Vagina (tissue), 2 donors: ENCODE measurements at places on chromosomes 2 and 18.
A peak's percentile ranks its signal among the peaks of the same experiment; 100 is the strongest.

DNA sequence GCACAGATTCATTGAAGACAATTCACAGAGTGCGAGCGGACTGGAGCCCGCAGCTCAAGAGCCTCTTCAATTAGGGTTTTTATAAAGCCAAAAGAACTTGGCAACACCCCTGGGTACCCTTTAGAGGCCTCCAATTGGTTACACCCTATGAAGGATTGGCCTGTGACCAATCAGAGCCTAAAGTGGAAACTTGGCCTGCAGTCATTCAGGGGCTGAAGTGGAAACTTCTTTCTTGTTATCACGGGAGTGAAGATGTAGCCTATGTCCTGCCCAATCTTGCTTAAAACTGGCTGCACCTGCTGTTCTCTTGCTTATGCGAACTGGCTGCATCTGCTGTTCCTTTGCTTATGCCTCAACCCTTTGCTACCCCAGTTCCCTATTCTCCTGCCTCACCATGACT, 1.8 kb upstream of the HJURP start:
- no peak for DNase-seq

GRCh38 chr18:59900222-59901128, 679 bp downstream of the PMAIP1 start:
- no peak for DNase-seq

DNA sequence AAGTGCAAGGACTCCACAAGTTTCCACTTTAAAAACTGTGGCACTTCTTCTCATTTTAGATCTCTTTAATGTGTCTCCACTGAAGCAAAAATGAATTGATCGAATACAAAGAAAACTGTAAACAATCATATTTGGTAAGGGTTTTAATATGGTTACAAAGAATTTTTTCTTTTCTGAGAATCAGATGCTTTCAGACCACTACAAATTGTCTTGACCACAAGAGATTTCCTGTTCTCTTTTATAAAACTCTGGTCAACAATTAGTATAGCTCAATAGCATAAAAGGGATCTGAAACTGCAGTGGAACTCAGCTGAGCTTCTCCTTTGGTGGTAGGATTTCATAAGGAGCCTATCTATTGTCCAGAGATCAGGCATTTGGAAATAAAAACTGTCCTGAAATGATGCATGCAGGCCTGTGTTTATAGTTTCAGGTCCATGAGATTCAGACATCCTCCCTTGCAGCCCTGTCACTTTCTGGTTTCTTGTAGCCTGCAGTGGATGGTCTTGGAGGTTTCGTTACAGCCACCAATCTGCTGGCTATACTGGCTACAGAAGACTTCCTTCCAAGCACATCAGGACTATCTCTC, 120.0 kb downstream of the DOCK10 start:
- no peak for DNase-seq

- peak; percentile 31 for DNase-seq
Measured at GRCh38 chr2:12737297-12737696, 20.6 kb downstream of the TRIB2 start.

DNA sequence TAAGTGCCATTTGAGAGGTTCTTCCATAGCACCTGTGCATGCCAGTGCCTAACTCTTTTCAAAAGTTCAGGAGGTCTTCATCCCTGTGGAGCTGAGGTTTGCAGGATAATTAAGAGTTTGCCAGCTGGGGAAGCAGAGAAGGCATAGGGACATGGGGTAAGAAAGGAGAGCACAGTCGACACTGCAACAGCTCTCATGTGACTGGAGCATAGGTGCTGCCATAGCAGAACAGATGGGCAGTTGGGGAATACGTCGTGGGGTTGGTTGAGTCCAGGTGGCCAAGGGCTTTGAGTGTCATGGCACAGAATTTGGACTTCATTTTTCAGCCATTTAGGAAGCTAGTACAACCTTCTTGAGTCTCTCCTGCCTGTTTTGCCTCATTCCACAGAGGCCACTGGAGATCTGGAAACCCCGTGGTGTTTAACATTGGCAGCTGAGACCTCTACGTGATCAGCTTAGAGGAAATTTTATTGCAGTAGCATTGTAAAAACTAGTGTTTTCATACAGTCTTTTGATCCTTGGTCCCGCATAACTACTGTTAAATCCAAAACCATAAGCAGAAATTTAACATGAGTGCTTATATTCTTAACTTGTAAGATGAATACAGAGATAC, 65.1 kb downstream of the CRIM1 start:
- no peak for DNase-seq

DNA sequence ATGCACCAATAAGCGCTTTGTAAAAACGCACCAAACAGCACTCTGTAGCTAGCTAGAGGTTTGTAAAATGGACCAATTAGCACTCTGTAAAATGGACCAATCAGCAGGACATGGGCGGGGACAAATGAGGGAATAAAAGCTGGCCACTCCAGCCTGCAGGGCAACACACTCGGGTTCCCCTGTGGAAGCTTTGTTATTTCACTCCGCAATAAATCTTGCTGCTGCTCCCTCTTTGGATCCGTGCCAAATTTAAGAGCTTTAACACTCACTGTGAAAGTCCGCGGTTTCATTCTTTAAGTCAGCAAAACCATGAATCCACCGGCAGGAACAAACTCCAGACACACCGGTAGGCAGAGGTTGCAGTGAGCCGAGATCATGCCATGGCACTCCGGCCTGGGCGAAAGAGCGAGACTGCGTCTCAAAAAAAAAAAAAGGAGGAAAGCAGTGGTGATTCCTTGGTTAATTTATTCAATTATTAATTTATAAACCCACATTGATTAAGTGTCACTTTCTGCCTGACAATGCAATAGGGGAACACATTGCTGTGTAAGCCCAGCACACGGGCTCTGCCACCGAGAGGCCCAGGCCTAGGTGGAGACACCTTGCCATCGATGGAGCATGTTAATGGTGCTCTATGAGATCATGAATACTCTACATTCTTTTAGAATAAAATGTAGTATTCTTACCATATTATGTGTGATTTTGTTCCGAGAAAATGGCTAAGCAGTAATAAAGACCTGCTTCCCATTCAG, 687.6 kb upstream of the HS6ST1 start:
- peak; percentile 22 for DNase-seq

- DNase-seq: no peak
Measured at GRCh38 chr2:18301421-18302139, 258.9 kb downstream of the RDH14 start.

DNA sequence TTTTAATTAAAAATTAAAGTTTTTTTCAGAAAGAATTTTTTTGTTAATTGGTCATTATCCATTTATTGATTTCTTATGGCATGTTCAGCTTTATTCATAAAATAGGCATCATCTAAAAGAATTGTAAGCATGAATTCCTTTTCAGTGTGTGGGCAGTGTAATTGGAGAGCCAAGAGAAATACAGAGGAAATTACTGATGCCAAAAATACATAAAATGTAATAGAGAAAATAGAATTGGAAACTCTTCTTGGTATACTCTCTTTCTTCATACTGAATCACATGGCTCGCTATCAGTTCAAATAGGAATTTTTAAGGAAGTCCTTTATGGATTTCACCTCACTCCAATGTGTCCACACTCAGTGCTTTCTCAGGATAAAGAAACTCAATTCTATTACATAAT, 663.6 kb upstream of the NRXN1 start:
- no peak for DNase-seq

DNA sequence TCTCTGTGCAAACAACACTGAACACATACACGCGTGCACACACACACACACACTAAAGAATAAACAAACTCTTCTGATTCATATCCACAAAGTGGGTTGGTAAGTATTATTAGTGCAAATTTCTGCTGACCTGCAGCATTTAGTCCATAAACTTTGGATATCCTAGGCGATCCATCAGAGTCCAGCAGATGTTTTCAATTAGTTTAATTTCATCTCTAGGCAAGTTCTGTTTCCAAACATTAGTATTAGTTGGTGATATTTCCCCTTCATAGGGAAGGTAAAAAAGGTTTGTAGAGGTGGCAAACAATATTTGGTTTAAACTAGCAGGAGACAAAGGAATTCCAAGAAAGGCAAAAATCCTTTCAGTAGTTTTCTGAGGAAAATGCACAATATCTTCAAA, 5.7 kb downstream of the DSEL start:
- no peak for DNase-seq

GRCh38 chr2:153196378-153197058, 282.0 kb downstream of the RPRM start:
- no peak for DNase-seq

DNA sequence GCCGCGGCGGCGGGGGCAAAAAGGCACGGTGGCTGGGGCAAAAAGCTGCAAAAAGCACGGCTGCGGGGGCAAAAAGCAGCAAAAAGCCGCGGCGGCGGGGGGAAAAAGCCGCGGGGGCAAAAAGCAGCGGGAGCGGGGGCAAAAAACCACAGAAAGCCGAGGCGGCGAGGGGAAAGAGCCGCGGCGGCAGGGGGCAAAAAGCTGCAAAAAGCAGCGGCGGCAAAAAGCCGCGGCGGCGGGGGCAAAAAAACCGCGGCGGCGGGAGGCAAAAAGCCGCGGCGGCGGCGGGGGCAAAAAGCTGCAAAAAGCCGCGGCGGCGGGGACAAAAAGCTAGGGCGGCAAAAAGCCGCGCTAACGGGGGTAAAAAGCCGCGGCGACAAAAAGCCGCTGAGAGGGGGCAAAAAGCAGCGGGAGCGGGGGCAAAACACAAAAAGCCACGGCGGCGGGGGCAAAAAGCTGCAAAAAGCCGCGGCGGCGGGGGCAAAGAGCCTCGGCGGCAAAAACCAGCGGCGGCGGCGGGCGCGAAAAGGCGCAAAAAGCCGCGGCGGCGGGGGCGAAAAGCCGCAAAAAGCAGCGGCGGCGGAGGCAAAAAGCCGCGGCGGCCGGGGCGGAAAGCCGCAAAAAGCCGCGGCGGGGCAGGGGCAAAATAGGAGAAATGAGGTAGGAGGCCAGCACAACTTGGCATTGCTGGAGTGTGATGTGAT, 123.4 kb downstream of the ANKRD30BL start:
- DNase-seq: no peak

- no peak for DNase-seq
Measured at GRCh38 chr2:79619976-79620375, 107.1 kb downstream of the CTNNA2 start.

- no peak for DNase-seq
Measured at GRCh38 chr2:65845442-65846182, 413.2 kb upstream of the SPRED2 start.

DNA sequence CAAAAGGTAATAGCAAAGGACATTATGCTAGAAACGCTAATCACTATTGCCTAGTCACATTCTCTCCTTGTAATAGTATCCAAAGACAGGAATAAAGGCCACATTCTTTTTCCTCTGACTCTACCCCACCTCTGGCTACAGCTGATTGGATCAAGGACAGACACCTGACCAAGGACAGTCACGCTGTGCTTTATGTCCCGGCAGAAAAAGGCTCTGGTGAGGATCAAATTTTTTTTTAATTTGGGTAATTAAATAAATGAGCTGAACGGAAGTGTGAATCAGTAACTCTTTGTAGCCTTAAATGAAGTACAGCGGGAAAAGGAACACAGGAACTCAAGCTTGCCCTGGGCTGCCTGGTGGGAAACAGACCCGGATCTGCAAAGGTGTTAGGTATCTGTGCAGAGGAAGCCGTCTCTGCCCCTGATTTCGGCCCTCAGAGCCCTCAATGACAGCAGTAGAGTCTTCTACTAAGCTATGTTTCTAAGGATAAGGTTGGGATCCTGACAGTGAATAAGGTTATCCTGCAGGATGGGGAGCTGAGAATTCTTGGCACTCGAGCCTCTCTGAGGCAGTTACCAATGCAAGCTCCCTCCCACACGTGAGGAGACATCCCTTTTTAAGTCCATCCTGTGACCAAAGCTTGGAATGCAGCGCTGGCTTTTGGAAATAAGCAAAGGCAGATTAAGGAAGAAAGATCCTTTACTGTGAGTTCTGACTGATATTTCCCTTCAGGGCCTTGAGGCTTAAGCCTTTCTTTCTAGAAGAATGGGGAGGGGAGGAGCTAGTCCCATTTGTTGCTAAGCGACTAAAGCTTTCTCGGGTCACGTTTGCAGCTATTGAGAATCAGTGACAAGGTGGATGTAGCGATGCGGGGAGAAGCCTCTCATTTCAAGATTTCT, 37.8 kb upstream of the IKZF2 start:
- no peak for DNase-seq

- no peak for DNase-seq
Measured at GRCh38 chr18:54351186-54351585, 6.5 kb downstream of the STARD6 start.

DNA sequence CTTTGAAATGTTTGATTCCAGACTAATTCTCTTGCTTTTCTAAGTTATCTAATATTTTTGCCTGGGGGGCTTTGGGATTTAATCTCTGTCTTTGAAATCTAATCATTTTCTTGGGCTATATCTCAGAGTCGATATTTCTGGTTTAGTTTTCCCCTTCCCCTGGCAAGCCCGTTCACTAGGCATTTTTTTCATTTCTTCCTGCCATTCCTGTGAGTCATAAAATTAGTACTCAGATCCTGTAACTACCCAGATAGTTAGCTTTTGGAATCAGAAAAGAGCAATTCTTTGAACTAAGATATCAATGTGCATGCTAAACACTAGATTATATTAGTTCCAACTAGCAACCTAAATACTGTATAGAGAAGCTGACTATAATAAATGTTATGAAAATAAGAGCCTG, 29.4 kb upstream of the RNF149 start:
- DNase-seq: no peak

GRCh38 chr2:218485986-218486667, 67.2 kb downstream of the VIL1 start:
- no peak for DNase-seq

DNA sequence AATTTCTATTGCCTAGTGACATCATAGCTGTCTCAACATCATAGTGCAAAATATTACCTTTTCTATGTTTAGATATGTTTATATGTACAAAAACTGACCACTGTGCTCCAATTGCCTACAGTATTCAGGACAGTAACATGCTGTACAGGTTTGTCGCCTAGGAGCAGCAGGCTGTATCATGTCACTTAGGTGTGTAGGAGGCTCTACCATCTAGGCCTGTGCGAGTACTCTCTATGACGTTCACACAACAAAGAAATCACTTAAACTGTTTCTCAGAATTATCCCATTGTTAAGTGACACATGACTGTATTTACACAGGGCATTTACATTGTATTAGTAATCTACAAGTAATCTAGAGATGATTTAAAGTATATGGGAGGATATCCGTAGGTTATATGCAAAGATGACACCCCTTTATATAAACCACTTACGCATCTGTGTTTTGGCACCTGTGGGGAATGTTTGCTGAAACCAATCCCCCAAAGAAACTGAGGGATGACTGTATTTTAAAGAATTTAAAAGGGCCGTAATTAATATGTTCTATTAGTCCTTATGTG, 24.7 kb downstream of the IL1R2 start:
- DNase-seq: no peak

DNA sequence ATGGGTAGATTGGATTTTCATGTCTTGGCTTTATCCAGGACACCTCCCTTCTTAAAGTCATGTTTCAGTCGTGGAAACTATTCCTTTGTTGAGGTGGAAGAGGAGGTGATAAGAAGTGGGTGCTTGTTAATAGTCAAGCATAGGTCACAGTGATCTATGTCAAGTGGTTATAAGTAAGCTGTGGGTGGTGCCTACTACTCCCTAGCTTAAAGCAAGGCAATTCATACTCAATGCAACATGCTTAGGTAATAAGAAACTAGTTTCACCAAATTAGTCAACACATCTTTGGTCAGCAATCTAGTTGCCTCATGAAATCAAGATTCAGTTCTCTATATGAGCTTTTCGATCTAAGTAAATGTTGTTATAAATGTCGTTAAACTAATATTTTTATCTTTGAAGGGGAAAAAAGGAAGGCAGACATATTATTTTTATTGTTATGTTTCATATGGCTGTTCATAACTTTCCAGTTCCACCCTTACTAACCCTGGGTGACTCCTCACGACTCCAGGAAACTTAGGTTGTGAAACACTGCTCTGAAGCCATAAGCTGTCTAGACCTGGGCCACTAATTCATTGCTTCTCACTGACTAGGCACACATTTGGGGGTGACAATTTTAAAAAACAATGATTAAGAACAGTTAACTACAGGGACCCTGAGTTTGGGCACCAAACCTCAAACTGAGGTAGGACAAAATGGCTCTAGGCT, 5.8 kb upstream of the ABCB11 start:
- no peak for DNase-seq
